ENCODE measurements at places on chromosomes 2 and 18. TPM values are rescaled to one million over a fixed set of nuclear protein-coding genes. Genes with fewer than 3 reads are reported as not detected.

DQX1 gene
- 4.1 TPM for polyA plus RNA-seq

GREB1 gene
- 0.13 TPM for polyA plus RNA-seq

CCDC85A gene
- polyA plus RNA-seq, result not detected

STPG4 gene
- 0.51 TPM for polyA plus RNA-seq

PLGLB1 gene
- 2.3 TPM for polyA plus RNA-seq

RIT2 gene
- not detected for polyA plus RNA-seq

ATP8B1 gene
- 33.1 TPM for polyA plus RNA-seq

PAX8 gene
- polyA plus RNA-seq, result not detected

TGIF1 gene
- 35.1 TPM for polyA plus RNA-seq

GPR45 gene
- 0.31 TPM for polyA plus RNA-seq

IMPACT gene
- polyA plus RNA-seq, result 20.3 TPM

PDE11A gene
- 0.38 TPM for polyA plus RNA-seq

IL37 gene
- polyA plus RNA-seq, result not detected

FAM237A gene
- polyA plus RNA-seq, result not detected

TTC21B gene
- 7.4 TPM for polyA plus RNA-seq

OTOS gene
- polyA plus RNA-seq, result not detected

LRRC30 gene
- not detected for polyA plus RNA-seq

PARD3B gene
- 6.8 TPM for polyA plus RNA-seq

Data from aorta (tissue), 5 donors.